ENCODE measurements at places on chromosomes 16 and 17.

DNA sequence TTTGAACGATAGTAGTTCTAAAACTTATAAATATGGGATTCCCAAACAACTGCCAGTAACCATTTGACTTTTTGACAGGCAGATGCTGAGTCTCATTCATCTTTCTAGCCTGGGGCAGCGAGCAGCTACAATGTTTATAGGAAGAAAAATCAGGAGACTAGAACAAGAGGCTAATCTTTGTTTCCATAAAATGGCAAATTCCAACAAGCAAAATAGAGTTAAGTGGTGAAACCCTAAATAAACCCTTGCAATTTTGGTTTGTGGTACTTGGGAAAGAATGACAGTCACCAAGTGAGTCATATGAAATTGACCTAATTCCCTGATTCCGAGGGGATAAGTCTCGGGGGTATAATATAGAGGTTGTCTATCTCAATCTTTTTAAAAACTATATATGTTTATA, 27.3 kb upstream of the HS3ST2 start:
- DNase-seq: no peak

DNA sequence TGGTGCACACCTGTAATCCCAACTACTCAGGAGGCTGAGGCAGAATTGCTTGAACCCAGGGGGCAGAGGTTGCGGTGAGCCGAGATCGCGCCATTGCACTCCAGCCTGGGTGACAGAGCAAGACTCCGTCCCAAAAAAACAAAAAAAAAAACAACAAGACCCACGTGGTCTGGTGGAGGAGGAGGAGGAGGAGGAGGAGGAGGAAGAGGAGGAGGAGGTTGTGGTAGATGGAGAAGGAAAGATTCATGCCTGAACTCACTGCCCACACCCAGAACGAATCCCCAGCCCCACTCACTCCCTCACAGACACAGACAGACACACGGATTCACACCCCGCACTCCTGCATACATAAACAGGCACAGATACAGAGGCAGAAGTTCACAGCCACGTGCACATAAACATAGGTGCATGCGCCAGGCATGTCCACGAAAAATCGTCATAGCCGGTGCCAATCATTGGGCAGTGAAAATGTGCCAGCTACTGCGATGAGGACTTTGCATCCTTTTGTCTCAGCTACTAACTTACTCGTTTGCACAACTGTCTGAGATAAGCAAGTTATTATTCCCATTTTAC, 138.5 kb downstream of the WSCD1 start:
- DNase-seq: no peak

DNA sequence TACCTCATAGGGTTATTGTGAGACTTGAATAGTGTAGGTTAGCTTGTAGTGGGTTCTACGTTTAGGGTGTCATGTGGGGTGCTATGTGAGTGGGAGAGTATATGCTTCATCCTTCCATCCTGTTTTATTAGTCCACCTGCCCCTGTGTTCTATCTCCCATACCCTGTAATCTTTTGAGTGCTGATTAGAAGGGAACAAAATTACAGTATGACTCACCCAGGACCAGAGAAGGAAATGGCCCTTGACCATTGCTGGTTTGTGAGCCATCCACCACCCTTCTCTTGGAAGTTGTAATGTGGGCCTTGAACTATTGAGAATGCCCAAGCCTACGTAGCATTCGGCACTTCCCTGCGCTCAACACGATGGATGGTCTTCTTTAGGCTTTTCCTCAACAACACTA, 17.1 kb downstream of the SAP30BP start:
- no peak for DNase-seq

DNA sequence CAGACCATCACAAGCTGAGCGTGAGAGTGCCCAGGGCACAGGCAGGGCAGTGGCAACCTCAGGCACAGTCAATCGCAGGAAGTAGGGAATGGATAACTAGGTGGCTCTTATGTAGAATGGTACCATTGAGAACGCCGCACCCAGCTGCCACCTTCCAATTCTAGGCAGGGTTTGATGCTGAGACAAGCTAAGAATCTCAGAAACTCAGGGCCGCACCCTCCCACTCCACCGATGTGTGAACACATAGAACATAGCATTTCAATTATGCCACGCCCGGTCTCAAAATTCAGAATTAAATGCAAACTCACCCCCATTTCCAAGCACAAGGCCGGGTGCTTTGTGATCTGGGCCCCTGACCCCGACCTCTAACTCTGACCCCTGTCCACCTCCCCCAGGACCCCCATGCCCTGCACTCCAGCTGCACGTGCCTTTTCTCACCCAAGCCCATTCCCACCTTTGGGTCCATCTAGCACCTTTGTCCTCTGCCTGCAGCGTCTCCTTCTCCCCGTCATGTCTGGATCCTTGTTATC, 178.4 kb downstream of the C16orf95 start:
- no peak for DNase-seq

DNA sequence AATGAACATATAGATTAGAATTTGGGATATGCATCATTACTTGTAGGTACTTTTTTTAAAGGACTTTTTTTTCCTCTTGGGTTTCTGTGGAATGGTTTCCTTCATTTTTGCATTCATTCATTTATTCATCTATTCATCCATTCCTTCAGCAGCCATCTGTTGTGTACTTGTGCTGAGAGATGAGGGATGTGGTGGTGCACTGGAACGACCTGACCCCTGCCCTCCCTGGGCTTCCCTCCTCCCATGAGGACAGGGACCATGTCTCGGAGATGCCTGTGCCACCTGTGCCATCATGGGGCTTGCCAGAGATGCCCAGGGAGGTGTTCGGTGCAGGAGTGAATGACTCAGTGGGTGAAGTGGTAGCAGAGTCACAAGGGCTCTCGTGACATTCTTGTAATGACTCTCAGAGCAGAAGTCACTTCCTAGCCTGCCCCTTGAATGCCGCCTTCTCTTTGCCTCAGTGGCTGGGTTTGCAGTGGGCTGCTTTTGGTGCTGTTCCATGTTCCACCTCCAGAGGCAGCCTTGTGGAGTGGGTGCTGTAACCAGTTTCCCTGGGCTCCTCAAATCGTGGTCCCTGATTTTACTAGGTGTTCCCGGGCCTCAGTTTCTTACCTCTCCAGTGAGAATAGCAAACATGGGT, 43.9 kb downstream of the CLEC16A start:
- peak; percentile 31 for DNase-seq

DNA sequence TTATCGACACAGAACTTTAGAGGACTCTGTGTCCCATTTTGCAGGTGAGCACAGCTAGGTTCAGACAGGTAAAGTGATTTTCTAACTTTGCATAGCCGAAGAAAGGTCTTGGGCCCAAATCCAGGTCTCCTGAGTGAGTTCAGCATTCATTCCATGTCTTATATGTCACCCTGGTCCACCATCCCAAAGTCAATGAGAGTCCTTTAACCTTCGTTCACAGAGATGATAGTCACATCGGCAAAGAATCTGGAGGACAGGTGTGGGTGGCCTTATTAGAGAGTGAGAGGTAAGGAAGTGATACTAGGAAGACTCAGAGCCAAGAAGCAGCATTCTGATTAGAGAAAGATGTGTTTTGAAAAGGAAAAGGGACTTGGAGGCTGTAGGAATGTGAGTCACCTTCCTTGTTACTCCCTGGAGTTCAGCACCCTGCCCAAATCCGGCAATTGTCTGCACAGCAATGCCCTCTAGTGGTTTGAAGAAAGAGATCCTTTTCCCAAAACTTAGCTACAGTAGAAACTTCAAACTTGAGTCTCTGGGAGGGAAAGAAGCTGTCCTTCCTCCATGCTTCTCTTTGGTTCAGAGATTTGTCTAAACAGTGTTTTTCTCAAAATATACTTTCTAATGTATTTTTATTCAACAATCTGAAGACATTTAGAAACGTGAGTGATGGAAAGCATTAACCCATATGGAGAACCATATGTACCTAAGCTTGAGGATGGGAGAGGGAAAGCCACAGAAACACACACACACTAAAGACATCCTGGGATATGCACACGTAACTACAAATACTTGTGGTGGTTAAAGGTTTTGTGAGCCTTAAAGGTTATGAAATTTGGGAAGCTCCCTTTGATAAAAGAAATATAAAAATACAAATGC, 96.4 kb upstream of the SHISA6 start:
- peak; percentile 58 for DNase-seq

DNA sequence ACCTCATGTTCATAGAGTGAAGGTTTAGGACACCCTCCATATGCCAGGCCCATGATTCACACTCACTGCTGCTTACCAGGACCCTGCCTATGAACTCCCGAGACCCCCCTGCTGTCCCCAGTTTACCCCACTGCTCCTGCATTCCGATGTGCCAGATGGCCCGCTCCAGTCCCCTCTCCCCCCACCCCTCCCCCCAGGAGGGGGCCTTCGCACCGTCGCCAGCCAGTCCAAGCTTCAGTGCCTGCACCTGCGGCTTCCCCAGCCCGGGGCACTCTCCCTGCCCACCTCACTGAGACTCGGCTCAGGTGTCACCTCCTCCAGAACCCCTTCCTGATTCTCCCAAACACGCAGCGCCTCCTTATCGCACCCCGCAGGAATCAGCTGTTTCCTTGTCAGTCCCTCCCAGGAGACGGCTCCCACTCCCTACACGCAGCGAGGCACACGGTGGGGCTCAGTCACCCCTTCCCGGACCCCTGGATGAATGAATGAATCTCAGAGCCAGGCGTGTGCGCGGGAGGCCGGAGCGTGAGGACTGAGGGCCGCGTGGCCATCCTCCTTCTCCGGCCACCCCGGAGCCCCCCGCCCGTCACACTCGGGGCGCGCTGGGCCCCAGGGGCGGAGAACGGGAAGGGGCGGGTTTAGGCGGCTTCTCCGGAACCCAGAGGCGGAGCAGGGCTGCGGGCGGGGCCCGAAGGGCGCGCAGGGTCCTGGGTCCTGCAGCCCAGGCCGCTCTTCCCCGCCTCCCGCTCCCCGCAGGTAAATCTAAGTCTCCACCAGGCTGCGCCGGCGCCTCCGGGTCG, 1.6 kb downstream of the MYO1C start:
- DNase-seq: peak; percentile 73

- DNase-seq: no peak
Measured at GRCh38 chr17:31274252-31274651, 22.8 kb downstream of the OMG start.

DNA sequence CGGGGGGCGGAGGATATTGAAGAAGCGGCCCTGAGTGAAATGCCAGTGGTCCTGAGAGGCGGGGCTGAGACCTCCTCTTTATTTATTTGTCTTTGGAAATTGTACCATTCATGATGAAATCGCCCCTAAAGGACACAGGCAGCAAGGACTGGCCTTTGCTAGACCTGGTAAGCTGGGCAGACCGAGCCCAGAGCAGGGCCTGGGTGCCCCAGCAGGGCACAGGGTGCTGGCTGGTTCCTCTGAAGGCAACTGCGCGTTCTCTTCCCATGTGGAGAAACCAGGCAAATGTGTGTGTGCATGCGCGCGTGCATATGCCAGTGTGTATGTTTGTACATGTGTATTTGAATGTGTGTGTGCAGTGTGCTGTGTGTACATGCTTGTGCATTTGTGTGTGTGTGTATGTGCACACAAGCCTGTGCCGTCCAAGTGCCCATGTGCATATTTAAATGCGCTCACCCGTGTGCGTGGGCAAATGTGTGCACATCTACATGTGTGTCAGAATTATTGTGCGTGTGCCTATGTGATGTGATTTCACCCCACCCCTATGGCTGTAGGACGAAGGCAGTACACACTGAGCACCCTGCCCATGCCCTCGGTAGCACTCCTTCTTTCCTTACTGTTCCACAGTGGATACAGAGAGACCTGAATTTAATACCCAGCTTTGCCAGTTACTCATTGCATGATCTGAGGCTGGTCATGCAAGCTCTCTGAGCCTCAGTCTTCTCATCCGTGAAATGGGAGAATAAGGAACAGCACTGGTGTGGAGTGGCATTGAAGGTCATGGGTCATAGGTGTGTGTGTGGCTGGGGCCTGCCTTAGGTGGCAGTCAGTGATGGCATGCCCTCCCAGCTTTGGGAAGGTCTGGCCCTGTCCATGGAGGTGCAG, 105.2 kb downstream of the CMIP start:
- no peak for DNase-seq

DNA sequence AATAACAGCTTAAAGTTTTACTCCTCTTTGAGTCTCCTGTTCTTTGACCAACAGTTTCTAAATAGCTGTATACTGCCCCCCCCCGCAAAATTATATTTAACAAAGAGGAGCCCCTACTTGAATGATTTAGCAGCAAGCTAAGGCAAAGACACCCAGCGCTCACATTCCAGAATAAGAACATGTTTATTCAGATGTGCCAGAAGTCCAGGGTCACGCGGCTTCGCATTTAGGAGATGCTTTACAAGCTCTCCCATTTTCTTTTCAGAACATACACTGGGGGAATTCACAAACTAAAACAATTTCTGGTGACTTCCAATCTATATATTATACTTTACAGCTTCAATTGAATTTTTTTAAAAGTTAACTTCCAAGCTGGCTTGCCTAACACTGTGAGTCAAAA, 5.3 kb downstream of the PLD6 start:
- DNase-seq: no peak

DNA sequence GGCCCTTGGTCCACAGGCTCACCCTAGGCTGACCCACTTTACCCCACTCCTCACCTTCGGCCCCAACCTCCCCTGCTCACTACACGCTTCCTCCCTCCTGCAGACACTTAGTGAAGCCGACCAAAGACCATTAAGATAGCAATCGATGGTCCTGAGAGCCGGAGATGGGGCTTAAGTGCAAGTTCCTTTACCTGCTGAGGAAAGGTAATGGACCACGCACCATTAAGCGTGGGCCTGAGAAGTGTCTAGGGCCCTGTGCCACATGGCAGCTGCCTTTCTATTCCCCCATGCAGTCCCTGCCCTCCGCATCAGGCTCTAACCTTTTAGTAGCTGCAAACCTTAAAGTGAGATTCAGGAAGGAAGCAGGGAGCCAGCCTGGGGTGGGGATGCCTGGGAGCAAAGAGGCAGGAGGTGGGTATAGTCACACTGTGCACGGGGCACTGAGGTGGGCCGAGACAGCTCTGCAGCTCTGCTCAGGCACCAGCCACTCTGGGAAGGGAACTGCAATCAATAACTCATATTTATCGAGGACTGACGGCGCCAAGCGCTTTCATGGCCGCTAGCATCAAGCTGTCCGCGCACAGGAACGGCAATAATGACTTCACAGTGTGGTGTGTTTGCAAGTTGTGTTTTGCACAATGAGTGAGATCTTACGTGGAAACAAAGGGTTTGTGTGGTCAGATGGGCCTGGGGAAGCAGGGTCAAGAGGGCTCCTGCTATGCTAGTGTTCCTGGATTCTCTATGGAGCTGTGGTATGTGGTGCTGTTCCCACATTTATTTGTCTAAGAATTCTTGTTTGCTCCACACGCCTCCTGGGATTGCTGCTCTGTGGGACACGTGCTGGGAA, 84.9 kb upstream of the CDC42EP4 start:
- no peak for DNase-seq

- no peak for DNase-seq
Measured at GRCh38 chr17:63843910-63844677, 1.6 kb upstream of the SMARCD2 start.
